ENCODE measurements at places on chromosomes 12 and 14.

DNA sequence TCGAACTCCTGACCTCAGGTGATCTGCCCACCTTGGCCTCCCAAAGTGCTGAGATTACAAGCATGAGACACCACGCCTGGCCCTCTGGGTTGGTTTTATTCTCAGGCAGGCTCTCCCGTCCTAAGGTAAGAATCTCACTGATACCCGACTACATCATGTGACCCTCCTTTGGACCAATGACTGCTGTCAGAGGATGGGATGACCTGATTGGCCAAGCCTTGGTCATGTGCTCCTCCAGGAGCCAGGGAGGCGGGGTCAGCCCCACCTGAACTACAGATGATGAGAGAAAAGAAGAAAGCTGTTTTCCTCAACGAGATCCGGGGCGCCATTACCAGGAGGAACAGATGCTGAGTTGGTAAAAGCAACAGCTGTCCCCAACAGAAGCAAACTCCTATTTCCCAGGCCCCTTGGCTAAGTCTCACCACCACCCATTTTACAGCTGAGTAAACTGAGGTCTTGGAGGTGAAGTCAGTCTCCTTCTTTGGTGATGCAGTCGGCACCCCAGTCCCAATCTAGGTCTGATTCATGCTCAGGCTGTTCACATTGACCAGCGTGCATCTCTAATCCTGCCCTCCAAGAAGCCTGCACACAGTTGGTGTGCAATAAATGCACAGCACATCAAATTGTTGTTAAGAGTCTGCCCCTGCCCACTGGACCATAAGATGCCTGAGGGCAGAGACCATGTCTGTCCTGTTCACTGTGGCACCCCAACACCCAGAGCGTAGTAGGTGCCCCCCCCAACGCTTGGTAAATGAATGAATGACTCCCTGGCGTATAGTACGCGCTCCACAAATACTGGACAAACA is 118.8 kb downstream of the SCARB1 start:
- DNase-seq: no peak

DNA sequence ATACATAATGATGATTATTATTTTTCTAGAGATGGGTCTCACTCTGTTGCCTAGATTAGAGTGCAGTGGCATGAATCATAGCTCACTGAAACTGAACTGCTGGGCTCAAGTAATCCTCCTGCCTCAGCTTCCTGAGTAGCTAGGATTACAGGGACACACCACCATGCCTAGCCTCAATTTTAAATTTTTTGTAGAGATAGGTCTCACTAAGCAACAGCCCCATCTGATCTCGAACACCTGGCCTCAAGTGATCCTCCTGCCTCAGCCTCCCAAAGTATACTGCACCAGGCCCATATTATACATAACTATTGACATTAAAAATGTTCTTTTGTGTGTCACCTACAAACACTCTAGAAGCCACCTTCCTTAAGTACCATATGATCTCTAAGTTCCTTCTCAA is 3.4 kb downstream of the TXNRD1 start:
- no peak for DNase-seq

- no peak for DNase-seq
Observed at GRCh38 chr12:76197283-76197682, 112.8 kb upstream of the NAP1L1 start.

DNA sequence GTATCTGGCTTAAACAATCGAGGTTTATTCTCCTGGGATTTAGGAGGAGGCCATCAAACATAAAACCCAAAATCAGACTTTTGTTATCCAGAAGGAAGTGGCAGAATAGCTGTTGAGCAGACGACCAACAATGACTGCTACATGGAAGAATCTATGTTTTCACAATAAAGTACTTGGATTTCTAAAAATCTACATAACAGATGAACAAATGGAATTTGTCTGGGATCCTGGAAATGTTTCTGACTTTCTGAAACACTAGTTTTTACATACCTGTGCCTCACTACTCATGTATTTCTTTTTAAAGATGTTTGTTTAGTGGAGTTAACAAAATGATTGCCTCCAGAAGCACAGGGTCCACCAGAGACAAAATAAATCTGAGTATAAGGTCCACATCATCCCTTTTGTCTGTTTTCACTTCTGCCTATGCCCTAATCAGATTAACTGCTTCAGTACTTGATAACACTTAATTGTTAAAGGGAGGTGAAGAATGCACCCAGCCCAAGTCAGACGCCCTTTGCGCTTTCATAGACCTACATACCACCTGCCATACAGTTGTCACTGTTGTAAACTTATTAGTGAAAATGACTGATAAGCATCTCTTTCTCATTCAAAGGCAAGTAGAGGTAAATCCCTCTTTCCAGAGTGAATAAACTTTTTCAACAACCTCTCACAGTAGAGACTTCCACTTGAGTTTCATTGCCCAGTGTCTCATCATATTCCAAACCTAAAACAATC is 164.6 kb downstream of the EGLN3 start:
- DNase-seq: no peak

DNA sequence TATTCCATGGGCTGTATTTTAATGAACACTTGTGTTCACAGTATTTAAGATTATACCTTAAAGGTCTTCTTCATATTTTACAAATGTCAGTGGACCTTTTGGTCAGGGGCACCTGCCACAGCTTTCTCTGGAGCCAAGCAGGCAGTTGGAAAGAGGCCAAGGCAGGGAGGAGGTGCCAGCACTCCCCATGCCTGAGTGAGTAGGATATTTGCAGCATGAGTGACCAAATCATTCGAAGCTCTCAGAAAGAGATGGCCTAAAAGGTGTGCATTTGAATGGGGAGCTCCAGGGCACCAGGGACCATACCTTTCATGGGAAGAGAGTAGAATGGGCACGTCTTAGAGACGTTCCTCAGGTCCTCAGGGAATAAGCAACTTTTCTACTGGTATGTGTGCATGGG is 121.6 kb downstream of the GPR135 start:
- DNase-seq: no peak

DNA sequence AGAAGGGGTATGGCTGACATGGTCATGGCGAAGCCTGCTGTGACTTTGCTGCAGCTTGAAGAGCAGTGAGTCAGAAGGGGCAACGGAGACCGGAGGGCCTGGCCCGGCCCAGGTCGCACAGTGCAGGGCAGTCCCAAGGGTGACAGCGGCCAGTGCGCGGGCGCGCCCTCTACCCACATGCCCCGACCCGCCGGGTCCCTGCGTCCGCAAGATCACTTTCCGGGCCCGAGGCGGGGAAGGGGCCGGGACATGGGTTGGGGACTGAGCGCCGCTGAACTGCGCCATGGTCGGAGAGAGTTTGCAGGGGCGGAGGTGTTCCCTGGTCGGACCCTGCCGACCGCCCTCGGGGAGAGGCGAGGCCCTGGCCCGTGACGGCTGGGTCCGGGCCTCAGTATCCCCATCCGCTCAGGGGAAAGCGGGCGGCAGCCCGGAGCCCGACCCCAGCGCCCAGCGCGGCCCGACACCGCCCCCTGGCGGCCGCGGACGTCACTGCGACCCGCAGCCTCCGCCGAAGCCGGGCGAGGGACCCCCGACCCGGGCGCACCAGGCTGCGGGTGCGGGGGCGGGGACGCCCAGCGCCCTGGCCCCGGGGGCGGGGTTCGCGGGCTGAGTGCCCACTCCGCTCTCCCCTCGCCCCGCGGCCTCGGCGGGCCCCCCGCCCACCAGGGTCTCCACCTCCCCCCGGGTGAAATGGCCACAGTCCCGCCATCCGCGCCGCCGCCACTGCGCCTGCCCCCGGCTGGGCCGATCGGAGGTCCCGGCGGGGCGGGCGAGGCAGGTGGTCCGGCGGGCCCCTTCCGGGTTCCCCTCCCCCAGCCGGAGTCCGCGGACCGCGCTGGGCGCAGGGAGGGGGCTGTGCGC is 7.2 kb upstream of the ANKRD9 start:
- DNase-seq: no peak

- no peak for DNase-seq
Observed at GRCh38 chr12:68648179-68648578, 37.5 kb downstream of the RAP1B start.

GRCh38 chr14:26548406-26548805 is 49.4 kb downstream of the NOVA1 start:
- no peak for DNase-seq

GRCh38 chr12:46830731-46831334 is 5.0 kb upstream of the SLC38A4 start:
- DNase-seq: no peak

GRCh38 chr14:35213143-35213788 is 78.9 kb upstream of the PSMA6 start:
- DNase-seq: no peak

GRCh38 chr14:55532645-55533344 is 47.2 kb upstream of the KTN1 start:
- no peak for DNase-seq

DNA sequence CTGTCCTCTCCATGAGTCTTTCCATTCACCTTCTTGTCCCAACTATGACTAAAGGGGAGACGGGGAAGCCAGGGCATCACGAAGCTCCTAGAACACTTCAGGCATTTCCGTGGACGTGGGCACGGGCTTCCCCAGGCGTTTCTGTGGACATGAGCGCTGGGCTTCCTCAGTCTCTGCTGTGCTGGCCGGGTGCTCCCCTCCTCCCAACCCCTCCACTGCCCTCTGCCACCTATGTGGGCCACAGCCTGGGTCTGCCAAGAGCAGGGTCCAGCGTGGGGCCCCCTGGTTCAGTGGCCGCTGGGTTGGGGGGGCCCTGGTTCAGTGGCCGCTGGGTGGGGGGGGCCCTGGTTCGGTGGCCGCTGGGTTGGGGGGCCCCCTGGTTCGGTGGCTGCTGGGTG is 14.8 kb downstream of the HIP1R start:
- DNase-seq: no peak

GRCh38 chr12:94169966-94170689 is 21.8 kb downstream of the PLXNC1 start:
- DNase-seq: no peak

DNA sequence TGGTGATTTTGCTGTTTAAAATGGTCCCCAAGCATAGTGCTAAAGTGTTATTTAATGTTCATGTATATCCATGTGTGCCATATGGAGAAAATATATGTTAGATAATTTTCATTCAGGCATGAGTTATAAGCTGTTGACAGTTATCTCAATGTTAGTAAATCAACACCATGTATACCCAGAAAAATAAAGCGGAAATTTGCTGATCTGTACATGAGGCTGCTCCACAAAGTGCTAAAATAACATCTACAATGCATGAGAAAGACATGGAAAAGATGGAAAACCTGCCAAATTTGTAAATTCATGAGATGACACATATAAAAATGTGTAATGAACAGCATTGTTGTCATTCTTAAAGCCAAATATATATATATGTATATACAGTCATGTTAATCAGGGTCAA is 1199.2 kb downstream of the FSCB start:
- no peak for DNase-seq

DNA sequence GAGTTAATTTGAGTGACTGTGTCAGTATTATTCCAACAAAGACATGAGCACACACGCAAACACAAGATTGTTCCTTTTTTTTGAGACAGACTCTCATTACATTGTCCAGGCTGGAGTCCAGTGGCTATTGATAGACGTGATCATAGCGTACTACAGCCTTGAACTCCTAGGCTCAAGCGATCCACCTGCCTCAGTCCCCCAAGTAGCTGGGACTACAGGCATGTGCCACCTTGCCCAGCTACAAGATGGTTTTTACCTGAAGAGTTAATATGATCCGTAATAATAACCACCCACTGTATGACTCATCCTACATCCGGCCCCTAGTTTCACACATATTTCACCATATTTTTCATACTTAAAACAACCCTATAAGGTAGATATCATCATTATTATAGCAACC is 26.8 kb downstream of the BCAT1 start:
- DNase-seq: no peak

DNA sequence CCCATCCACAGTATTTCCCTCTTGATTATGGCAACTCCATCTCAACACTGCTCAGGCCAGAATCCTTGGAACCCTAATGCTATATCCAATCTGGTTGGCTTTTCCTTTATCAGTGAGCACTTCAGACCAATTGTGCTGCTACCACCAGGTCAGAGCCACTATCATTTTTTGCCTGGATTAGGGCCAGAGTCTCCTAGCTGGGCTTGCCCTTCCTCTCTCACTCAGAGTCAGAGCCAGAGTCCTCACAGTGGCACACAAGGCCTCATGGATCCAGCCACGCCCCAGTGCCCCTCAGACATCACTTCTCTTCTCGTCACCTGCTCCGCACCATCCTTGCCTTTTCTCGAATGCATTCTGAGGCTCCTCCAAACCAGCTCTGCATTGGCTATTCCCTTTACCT is 211.1 kb downstream of the ANO6 start:
- no peak for DNase-seq

- no peak for DNase-seq
Observed at GRCh38 chr12:118537481-118537917, 161.1 kb downstream of the SUDS3 start.

GRCh38 chr14:93302688-93303581 is 29.9 kb downstream of the BTBD7 start:
- no peak for DNase-seq

DNA sequence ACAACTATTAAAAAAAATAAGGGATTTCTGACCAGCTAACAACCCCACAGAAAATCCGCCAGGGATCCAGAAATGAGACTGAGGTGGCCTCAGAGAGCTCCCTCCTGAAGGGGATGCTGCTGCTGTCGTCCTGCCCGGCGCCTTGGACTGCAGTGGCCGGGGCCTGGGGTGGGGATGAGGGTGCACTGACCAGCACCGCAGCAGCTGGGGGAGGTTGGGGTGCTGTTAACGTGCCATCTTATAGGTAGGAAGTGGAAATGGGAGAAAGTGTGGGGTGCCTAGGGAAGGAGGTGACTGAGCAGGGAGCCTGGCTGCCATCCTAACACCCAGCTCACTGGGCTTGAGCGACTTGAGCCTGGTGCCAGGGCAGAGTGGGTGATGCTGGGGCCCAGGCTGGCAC is 32.0 kb downstream of the DDX11 start:
- DNase-seq: no peak

DNA sequence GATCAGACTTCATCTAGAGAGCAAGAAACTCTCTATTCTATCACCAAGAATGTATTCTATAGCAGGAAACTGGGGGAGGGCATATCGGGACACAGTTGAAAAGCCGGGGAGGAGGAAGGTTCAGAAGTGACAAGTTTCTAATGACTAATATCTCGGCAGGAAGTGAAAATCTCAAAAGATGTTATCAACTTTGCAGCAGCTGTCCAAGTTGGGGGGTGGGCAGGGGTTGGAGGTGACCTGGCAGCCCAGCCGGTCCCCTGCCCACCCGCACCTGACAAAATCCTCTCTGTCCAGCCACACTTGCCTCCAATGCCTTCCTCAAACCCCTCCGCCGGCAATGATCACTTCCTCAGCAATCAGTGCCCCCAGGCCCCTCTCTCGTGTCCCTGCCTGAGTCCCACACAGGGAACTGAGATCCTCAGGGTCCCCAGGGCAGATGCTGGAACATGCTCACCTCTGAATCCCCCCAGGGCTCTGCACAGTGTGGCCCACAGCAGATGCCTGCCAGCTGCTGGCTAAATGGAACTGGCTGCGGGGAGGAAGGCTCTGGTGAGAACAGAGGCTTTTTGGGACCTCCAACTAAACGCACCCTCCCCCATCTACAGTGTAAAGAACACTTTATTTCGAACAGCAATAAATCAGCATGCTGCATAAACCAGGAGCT is 43.9 kb downstream of the CCDC88C start:
- no peak for DNase-seq

Data from central memory CD8-positive, alpha-beta T cell (primary cell).